ENCODE measurements at places on chromosomes 5 and 9. TPM values are rescaled to one million over a fixed set of nuclear protein-coding genes. Genes with fewer than 3 reads are reported as not detected.

GRCh38 chr9:120820095-120820494 is 22.6 kb downstream of the PSMD5 start:
- DNase-seq: no peak
- H3K4me3 ChIP-seq: no peak overlapping the region
- H3K27ac ChIP-seq: no peak overlapping the region
- H3K36me3 ChIP-seq: peaks cover 50% of the 10 kb centered on the region
- no peaks in the 10 kb centered on the region for H3K27me3 ChIP-seq

GRCh38 chr9:130106860-130107233 is 53.1 kb downstream of the GPR107 start:
- peaks cover 5% of the 10 kb centered on the region for H3K4me1 ChIP-seq
- no peak overlapping the region for H3K4me3 ChIP-seq
- no peak for DNase-seq
- H3K27me3 ChIP-seq: no peaks in the 10 kb centered on the region

- no peaks in the 10 kb centered on the region for H3K27me3 ChIP-seq
- no peak overlapping the region for H3K4me3 ChIP-seq
- H3K36me3 ChIP-seq: no peaks in the 10 kb centered on the region
- no peak overlapping the region for H3K27ac ChIP-seq
- H3K4me1 ChIP-seq: no peaks in the 10 kb centered on the region
- DNase-seq: no peak
These were observed 42.8 kb downstream of the SNX30 start for GRCh38 chr9:112793213-112793810.

GRCh38 chr9:227860-228259 is 13.2 kb downstream of the DOCK8 start:
- H3K36me3 ChIP-seq: no peaks in the 10 kb centered on the region
- no peak overlapping the region for H3K4me3 ChIP-seq
- no peak overlapping the region for H3K27ac ChIP-seq
- H3K27me3 ChIP-seq: no peaks in the 10 kb centered on the region

DNA sequence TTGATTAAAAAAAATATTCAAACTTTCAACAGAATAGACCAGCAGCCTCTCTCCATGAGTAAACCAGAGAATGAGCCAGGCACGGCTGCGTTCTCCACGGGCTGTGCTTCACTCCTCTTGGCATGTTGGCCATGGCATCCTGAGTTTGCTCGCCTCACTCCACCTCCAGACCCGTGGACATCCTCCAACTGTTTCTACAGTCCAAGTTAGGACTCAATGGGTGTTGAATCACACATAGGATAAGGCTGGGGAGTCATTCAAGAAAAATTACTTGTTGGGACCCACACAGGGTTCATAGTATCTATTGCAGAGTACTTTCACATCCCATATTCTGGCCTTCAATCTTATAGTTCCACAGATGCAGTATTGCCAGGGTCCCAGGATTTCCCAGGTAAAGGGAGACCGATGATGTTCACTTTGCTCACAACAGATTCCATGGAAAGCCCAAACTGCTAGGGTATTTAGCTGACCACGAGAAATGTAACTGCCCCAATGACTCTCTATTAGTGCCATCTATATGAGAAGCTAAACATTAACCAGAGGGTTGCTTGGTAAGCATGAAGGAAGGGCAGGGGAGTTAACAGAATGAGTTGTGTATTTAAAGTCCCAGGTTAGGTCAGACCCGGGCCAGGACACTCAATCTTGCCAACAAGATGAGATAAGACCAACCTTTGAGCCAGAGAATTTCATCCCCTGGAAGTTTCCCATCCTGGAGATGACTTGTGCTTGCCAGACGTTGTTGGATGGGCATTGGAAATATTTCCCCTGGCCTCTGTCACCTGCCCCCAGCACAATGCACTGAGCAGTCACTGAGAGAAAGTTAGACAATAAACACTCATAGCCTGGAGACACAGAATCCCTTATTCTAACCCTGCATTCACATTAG is 19.7 kb upstream of the GDA start:
- peak overlapping the region; percentile 39 for H3K4me3 ChIP-seq
- DNase-seq: no peak
- no peaks in the 10 kb centered on the region for H3K36me3 ChIP-seq
- H3K27ac ChIP-seq: peak overlapping the region; percentile 80
- H3K27me3 ChIP-seq: no peaks in the 10 kb centered on the region

GRCh38 chr5:148140846-148141245 is 27.5 kb upstream of the SPINK14 start:
- H3K4me1 ChIP-seq: peaks cover 10% of the 10 kb centered on the region
- no peak overlapping the region for H3K27ac ChIP-seq
- H3K36me3 ChIP-seq: no peaks in the 10 kb centered on the region
- DNase-seq: no peak
- H3K27me3 ChIP-seq: no peaks in the 10 kb centered on the region

GRCh38 chr9:15882328-15882727 is 329.5 kb downstream of the CCDC171 start:
- no peak overlapping the region for H3K27ac ChIP-seq
- DNase-seq: no peak
- no peaks in the 10 kb centered on the region for H3K27me3 ChIP-seq
- H3K36me3 ChIP-seq: peaks cover 4% of the 10 kb centered on the region
- no peaks in the 10 kb centered on the region for H3K4me1 ChIP-seq

GRCh38 chr9:134333234-134333873 is 7.1 kb downstream of the RXRA start:
- H3K27ac ChIP-seq: peak overlapping the region; percentile 43
- H3K27me3 ChIP-seq: no peaks in the 10 kb centered on the region
- H3K4me3 ChIP-seq: peak overlapping the region; percentile 49
- H3K36me3 ChIP-seq: no peaks in the 10 kb centered on the region

DNA sequence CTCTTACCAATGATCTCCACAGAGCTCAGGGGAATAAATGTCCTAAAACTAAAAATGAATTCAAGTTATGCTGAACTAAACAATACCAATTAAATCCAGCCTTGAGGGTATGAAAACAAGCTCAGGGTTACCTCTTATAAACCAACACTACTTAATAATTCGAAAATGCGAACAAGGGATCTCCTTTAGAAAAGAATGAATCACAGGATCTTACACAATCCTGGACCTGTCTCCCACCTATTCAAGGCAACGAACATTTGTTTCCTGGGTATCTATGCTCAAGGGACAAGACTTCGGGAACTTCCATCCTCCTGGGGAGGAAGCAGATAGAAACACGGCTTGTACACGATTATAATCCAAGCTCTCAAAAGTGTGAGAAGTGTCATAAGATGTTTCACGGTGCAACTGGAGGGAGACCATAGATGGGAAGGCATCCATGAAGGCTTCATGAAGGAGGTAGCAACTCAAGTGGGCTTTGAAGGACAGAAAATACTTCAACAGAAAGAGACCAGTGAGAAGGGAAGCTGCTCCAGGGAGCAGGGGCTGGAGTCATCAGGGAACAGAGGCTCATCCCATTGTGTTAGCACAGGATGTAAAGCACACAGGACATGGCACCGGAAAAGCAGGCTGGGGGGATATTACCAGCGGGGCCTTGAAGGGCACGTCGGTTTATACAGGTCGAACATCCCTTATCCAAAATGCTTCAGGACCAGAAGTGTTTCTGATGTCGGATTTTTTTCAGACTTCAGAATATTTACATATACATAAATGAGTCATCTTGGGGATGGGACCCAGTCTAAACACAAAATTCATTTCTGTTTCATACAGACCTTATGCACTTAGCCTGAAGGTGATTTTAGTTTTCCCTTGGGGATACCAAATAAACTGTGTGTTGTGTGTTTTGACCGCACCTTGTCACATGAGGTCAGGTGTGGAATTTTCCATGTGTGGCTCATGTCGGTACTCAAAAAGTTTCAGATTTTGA is 87.4 kb downstream of the TLE1 start:
- peaks cover 36% of the 10 kb centered on the region for H3K4me1 ChIP-seq
- H3K27me3 ChIP-seq: peaks cover 5% of the 10 kb centered on the region
- DNase-seq: no peak
- peaks cover 73% of the 10 kb centered on the region for H3K36me3 ChIP-seq

SLC36A2 gene
- not detected for total RNA-seq
